Mucosa of descending colon (tissue), 3 donors: ENCODE measurements at places on chromosomes 1 and 21.

- DNase-seq: no peak
These were observed 144.2 kb downstream of the KCNK2 start for GRCh38 chr1:215226757-215227156.

GRCh38 chr1:37299216-37299615 is 175.2 kb upstream of the ZC3H12A start:
- no peak for DNase-seq

- peak; percentile 3 for DNase-seq
These were observed 408.0 kb downstream of the MATN1 start for GRCh38 chr1:30315185-30315960.

GRCh38 chr1:25116832-25117231 is 115.5 kb downstream of the SYF2 start:
- no peak for DNase-seq

- peak; percentile 50 for DNase-seq
These were observed 13.6 kb upstream of the FAM89A start for GRCh38 chr1:231053493-231054162.

DNA sequence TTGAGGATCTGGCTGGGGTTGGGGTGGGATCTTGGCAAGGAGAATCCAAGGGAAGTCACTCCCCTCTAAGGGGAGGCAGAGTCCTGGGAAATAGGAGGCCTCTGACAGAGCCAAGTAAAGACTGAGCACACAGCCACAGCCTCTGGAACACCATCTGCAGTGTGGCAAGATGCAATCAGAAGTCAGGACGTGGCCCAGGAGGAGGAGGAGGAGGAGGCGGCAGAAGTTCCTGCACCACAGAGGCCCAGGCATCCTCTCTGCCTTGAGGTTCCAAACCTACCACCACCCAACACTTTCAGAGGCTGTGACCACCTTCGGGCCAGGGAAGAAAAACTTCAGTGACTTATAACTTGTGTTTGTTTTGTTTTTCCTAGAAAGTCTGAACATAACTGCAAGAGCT is 23.7 kb upstream of the KCNE2 start:
- DNase-seq: no peak

DNA sequence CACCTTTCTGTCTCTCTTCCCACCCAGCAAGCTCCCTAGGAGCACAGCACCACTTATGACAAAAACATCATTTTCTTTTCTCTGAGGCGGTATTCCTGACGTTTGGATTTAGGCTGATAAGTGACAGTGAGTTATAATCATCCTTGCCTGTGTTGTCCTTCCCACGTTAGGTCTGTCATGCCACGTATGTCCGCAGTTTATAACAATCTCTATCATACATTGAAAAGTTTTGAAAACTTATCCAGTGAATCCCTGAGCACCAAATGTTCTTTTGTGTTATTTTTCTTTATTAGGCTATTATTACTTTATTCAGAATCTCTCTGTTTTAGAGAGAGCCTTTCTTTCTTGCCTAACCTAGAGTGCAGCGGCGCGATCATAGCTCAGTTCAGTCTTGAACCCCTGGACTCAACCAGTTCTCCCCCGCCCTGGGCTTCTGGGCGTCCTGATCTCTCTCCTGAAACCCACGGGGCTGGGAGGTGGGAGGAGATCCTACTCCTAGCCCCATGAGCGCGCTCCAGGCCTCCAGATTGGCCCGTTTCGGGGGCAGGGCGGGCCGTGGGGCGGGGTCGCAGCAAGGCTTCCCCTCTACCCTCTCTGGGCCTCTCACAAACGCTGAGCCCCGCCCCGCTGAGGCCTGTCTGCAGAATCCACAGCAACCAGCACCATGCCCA is at the start of gene GSTM2:
GSTM2 (plus strand) TSS at position 606 of the 671 bp plus-strand sequence; CDS start at position 665, 59 bp downstream.
- peak; percentile 86 for DNase-seq

GRCh38 chr1:220827445-220828178 is 40.9 kb downstream of the MTARC1 start:
- no peak for DNase-seq
